Activated T-cell treated with anti-CD3 and anti-CD28 coated beads, Interleukin-2, amount 50 U/mL, for 48 hours (primary cell): ENCODE measurements at places on chromosomes 6 and 20.

GRCh38 chr6:29680904-29681303 is at the start of gene ZFP57:
TSS of gene ZFP57 (minus strand) at chr6:29681152. CDS start at chr6:29677003, 4,149 bp downstream.
- DNase-seq = no peak

- no peak for DNase-seq
Measured at GRCh38 chr20:44590980-44591778, 8.8 kb downstream of the PKIG start.

DNA sequence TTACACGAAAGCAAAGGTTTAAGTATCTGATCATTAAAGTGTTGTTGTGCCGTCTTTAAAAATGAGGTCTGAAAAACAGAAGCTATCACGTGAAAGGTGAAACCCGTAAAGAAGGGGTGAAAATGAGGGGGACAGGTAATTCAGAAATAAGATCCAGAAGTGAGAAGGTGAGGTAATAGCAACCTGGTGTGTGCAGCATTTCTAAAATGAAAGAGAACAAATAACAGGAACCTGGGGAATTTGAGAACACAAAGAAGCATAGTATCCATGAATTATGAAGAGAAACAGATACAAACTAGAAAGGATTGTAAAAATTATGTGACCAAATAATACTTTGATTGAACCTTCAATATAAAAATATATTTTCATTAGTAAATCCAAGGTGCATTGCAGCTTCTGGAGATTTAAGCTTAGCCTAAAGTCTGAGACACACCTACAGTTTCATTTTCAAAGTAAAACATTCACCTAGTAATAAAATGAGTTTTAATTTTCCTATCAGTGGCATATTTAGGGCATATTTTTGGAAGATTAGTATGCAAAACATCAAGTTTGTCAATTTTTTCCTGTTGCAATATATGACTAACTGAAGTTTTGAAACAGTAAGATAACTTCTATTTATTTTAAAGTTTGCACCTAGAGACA is 1.4 kb downstream of the HEY2 start:
- DNase-seq = no peak

DNA sequence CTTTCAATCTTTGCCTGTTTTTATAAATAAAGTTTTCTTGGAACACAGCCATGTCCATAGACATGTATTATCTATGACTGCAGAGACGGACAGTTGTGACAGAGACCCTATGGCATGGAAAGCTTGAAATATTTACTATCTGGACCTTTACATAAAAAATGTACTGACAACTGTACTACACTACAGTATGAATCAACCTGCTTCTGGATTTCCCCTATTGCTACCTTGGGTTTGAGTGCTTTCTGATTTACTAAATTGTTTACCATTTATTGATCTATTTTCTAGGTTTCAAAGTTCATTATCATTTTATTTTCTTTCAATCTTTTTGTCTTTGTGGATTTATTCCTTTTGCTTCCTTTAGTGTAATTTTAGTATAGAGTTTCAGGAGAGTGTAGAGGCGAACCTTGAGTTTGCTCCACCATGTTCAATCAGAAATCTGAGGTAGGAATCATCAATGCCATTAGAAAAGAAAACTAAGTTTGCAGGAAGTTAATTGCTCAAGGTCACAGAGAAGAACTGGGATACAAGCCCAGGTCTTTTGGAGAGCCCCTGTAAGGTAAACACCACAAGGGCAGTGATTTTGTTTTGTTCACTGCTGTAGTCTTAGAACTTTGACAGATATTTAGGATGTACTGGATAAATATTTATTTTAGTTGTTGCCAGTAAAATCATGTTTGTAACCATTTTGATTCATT is 352.8 kb upstream of the SYNCRIP start:
- no peak for DNase-seq

DNA sequence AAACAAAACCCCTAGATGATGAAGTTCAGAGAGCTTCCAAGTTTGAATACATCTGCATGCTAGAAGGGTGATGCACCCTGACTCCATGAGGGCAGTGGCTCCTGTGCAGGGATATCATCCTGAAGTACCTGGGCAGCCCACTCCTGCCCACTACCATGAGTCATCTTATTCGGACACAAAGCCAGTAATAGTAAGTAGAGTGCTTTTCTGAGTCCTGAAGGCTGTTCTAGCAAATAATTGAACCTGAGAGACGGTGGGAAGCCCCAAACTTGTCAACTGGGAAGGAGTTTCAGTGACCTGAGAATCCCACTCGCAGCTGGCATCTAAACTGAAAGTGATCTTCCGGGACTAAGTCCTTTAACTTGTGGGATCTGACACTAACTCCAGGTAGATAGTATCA is 152.9 kb upstream of the COL21A1 start:
- DNase-seq = no peak

- peak; percentile 69 for DNase-seq
Measured at GRCh38 chr20:23446505-23446904, 6.2 kb downstream of the CST11 start.

GRCh38 chr6:46838033-46838432 is 44.8 kb downstream of the MEP1A start:
- no peak for DNase-seq

GRCh38 chr20:38559764-38560163 is 21.2 kb upstream of the ADIG start:
- DNase-seq = no peak

DNA sequence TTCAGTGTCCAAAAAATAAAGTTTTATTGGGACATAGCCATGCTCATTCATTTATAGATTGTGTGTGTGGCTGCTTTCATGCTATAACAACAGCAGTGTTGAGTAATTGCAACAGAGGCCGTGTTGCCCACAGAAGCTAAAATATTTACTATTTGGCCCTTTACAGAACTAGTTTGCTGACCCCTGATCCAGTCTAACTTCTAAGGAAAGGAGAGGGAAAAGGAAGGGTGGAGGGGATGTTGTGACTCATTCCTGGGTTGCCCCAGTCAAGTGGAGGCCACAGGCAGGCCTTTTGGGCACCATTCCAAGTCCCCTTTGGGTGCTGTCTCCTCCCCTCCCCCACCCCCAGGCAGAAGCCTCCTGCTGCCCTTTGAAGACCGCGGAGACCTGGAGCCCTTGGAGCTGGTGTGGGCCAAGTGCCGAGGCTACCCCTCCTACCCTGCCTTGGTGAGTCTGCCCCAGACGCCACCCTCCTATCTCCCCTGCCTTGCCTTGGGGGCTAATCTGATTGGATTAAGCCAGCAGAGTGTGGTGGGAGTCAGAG is 28.4 kb downstream of the BRPF3 start:
- DNase-seq = no peak

DNA sequence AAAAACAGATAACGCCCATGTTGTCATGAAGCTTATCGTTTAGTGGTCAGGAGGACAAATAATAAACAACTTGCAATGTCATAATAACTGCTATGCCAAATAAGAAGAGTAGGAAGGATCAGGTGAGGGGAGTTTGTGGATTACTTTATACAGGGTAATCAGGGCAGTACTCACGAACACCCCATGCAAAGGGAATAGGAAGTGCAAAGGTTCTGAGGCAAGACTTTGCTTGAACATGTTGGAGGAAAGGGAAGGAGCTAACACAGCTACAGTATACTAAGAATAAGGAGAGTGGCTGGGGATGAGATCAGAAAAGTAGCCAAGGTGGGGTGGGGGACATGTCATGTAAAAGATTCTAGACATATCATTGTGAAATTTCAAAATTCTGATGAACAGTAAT is 292.0 kb upstream of the RUNX2 start:
- DNase-seq = no peak

DNA sequence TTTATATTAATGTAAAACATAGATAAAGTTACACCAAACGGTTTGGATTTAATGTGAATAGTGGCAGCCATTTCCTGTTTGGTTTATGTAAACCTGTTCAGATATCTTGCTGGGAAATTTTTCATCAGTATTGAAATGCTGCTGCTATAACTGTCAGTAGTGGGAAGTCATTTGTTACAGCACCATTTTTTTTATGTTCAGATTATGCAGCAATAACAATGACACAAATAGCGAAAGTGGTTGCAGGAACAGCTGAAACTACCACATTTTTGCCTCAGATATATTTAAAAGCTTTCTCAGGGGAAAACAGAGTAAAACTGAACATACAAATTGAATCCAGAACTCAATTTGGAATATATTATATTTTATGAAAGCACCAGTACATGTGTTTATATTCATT is 128.8 kb upstream of the SIM1 start:
- DNase-seq = no peak

DNA sequence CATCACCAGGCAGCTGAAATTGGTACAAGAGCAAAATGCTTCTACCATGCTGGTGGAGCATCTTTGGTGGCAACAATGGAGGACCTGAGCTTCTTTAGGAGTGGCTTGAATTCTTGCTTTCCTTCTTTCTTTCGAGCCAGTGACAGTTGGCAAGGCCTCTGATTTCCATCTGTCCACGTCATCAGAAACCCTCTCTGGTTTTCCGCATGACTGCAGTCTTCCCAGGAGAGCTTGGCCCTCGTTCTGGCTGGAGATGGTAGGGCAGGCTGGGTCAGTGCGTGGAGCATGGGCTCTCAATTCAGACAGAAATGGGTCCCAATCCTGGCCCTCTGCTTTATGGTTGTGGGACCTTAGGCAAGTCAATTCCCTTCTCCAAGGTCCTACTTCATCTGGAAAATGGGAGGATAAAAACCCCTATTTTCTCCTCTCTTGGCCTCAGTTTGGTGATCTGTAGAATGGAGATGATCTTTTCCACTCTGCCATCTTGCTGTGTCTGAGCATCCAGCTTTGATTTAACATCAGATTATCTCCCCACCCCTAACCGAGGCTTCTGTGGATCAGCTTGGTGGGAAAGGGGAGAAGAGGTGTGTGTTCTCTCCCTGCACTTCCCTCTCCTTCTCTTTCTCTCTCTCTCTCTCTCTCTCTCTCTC is 3.6 kb upstream of the BPIFB1 start:
- no peak for DNase-seq
